ENCODE measurements at places on chromosomes 3 and 15.

DNA sequence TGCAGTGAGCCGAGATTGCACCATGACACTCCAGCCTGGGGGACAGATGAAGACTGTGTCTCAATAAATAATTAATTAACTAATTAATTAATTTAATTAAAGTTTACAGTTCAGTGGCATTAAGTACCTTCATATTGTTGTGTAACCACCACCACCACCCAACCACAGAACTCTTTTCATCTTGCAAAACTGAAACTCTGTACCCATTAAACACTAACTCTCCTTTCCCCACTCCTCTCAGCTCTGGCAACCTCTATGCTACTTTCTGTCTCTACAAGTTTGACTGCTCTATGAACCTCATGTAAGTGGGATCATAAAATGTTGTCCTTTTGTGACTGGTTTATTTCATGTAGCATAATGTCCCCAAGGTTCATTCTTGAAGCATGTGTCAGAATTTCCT lies 259.3 kb upstream of the MDFIC2 start:
- no peak for DNase-seq

DNA sequence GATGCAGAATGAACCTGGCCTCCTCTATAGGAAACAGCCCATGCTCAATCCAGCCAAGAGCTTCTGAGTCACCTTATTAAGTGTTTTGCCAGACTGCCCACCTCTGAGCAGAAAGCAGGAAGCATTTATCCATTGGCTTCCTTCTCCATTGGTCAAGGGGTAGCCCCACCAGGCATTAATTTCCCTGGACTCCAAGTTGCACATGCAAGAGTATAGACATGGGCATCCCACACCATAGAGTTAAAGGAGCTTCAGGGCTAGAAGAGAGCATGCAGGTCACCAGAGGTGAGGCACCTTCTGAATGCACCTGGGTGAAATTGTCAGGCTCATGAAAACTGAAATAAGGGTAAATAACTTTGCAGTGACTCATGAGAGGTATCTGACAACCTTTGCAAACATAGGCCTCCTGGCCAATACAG lies 230.8 kb upstream of the STAC start:
- DNase-seq, result no peak

GRCh38 chr3:27090275-27091041 lies 278.7 kb downstream of the NEK10 start:
- no peak for DNase-seq

- no peak for DNase-seq
These were observed 49.6 kb downstream of the NPTN start for GRCh38 chr15:73583544-73583943.

DNA sequence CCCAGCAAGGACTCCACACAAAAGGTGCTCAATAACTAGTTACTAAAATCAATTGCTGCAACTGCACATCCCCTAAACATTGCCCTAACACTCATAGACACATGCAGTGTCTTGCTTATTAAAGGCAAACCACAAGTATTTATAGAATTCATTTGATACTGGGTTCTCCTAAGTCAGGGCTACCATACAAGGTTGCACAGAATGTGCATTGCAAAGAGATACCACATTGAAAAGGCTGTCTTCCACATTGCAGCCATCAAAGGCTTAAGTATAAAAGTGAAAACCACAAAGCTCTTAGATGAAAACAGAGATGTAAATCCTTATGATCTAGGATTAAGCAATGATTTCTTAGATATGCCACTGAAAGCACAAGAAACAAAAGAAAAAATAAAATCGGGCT lies 33.6 kb upstream of the TOPAZ1 start:
- no peak for DNase-seq

DNA sequence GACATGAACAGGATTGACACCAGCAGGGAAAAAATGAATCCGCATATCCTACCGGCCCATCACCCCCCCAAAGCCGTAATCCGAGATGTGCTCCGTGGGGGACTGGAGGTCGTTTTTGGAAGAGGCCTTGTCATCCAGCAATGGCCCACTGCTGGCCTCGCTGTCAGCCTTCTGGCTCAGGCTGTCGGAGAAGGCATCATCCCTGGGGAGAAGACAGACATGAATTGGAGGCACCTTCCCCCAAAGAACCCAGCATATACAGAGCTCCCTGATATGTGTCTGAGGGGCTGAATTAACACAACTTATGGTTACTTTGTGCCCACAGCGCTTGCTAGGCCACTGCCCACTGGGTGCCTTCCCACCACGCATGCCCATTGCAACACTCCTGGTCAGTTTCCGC lies 29.6 kb upstream of the RAD18 start:
- no peak for DNase-seq

- no peak for DNase-seq
These were observed 3.0 kb upstream of the CSRNP1 start for GRCh38 chr3:39156421-39156820.
